ENCODE measurements at places on chromosomes 1 and 21.

- no peaks in the 10 kb centered on the region for H3K4me1 ChIP-seq
- H3K36me3 ChIP-seq: no peaks in the 10 kb centered on the region
- no peak overlapping the region for H3K27ac ChIP-seq
Measured at GRCh38 chr21:46064870-46065214, 33.1 kb upstream of the COL6A2 start.

GRCh38 chr1:216325336-216325735 is 97.9 kb downstream of the USH2A start:
- no peak overlapping the region for H3K4me3 ChIP-seq
- no peak overlapping the region for H3K27ac ChIP-seq
- no peaks in the 10 kb centered on the region for H3K27me3 ChIP-seq
- H3K36me3 ChIP-seq: no peaks in the 10 kb centered on the region
- no peaks in the 10 kb centered on the region for H3K4me1 ChIP-seq

DNA sequence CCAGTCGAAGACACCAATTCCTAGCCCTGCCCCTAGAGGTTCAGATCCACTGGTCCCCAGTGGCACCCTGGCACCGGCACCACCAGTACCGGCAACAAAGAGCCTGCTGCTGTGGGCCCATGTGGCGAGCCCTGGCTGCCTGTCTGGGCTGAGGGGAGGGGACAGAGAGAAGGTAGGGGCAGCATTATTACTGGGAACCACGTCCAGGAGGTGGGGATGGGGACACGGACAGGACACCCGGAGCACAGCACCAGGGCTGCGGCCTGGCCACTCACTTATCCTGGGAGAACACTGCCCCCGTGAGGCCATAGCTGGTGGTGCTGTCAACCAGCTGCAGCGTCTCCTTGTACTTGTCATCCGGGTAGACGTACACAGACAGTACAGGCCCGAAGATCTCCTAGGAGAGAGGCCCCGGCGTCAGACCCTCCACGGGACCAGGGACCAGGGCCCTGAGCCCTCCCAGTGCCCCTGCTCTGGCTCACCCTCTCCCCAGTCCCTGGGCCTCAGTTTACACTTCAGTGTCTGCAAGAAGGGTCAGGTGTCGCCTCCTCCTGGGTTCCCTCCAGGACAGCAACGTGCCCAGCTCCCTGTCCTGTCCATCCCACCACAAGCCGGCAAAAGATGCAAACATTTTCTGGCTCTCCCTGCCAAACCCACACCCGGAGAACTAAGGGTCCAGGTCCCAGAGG is 15.8 kb upstream of the TAS1R2 start:
- H3K4me3 ChIP-seq: no peak overlapping the region
- peaks cover 6% of the 10 kb centered on the region for H3K27me3 ChIP-seq
- H3K27ac ChIP-seq: no peak overlapping the region
- DNase-seq: peak; percentile 55
- no peaks in the 10 kb centered on the region for H3K4me1 ChIP-seq
- peaks cover 9% of the 10 kb centered on the region for H3K36me3 ChIP-seq

- no peak overlapping the region for H3K4me3 ChIP-seq
- DNase-seq: no peak
- H3K27me3 ChIP-seq: no peaks in the 10 kb centered on the region
- no peak overlapping the region for H3K27ac ChIP-seq
Measured at GRCh38 chr1:66732407-66733166, 19.7 kb upstream of the DYNLT5 start.

DNA sequence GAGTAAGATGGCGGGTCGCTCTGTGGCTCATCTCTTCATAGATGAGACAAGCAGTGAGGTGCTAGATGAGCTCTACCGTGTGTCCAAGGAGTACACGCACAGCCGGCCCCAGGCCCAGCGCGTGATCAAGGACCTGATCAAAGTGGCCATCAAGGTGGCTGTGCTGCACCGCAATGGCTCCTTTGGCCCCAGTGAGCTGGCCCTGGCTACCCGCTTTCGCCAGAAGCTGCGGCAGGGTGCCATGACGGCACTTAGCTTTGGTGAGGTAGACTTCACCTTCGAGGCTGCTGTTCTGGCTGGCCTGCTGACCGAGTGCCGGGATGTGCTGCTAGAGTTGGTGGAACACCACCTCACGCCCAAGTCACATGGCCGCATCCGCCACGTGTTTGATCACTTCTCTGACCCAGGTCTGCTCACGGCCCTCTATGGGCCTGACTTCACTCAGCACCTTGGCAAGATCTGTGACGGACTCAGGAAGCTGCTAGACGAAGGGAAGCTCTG is 2.4 kb downstream of the TNFAIP8L2 start:
- no peaks in the 10 kb centered on the region for H3K27me3 ChIP-seq
- DNase-seq: no peak
- H3K36me3 ChIP-seq: no peaks in the 10 kb centered on the region
- H3K4me3 ChIP-seq: peak overlapping the region; percentile 89
- H3K4me1 ChIP-seq: peaks cover 39% of the 10 kb centered on the region

GRCh38 chr1:93578911-93579825 is 102.5 kb downstream of the BCAR3 start:
- H3K27me3 ChIP-seq: no peaks in the 10 kb centered on the region
- H3K4me3 ChIP-seq: no peak overlapping the region
- H3K27ac ChIP-seq: no peak overlapping the region
- H3K36me3 ChIP-seq: no peaks in the 10 kb centered on the region

- H3K27ac ChIP-seq: peak overlapping the region; percentile 90
- no peak for DNase-seq
- H3K4me1 ChIP-seq: peaks cover 76% of the 10 kb centered on the region
- no peaks in the 10 kb centered on the region for H3K36me3 ChIP-seq
Measured at GRCh38 chr1:234315588-234315987, 57.7 kb upstream of the COA6 start.

GRCh38 chr1:19640363-19641316 is 3.5 kb upstream of the NBL1 start:
- no peak overlapping the region for H3K4me3 ChIP-seq
- no peaks in the 10 kb centered on the region for H3K36me3 ChIP-seq
- no peak for DNase-seq
- peaks cover 40% of the 10 kb centered on the region for H3K27me3 ChIP-seq

DNA sequence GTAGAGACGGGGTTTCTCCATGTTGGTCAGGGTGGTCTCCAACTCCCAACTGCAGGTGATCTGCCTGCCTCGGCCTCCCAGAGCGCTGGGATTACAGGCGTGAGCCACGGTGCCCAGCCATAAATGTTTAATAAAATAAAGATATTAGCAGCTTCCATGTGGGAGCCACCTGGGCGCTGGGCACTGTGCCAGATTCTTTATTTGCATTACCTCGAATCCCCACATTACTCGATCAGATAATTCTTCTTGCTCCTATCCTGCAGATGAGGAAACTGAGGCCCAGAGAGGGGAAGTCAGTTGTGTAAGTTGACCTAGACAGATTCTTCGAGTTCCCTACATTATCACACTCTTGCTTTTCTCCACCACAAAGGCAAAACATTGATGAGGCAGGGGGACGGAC is 24.9 kb upstream of the TENT5B start:
- H3K4me3 ChIP-seq: no peak overlapping the region
- H3K27ac ChIP-seq: no peak overlapping the region
- peaks cover 28% of the 10 kb centered on the region for H3K27me3 ChIP-seq
- no peaks in the 10 kb centered on the region for H3K36me3 ChIP-seq
- DNase-seq: no peak

GRCh38 chr1:108831225-108831624 is 25.7 kb downstream of the AKNAD1 start:
- H3K36me3 ChIP-seq: no peaks in the 10 kb centered on the region
- peaks cover 6% of the 10 kb centered on the region for H3K4me1 ChIP-seq
- no peak overlapping the region for H3K4me3 ChIP-seq
- no peaks in the 10 kb centered on the region for H3K27me3 ChIP-seq

DNA sequence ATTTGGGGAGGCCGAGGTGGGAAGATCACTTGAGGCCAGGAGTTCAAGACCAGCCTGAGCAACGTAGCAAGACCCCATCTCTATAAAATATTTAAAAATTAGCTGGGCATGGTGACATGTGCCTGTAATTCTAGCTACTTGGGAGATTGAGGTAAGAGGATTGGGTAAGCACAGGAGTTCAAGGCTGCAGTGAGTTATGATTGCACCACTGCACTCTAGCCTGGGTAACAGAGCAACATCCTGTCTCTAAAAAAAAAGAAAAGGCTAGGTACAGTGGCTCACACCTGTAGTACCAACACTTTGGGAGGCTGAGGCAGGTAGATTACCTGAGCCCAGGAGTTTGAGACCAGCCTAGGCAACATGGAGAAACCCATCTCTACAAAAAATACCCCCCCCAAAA is 35.7 kb upstream of the RCC1 start:
- peaks cover 32% of the 10 kb centered on the region for H3K36me3 ChIP-seq
- no peaks in the 10 kb centered on the region for H3K4me1 ChIP-seq
- H3K27ac ChIP-seq: no peak overlapping the region
- no peak for DNase-seq
- no peaks in the 10 kb centered on the region for H3K27me3 ChIP-seq
- H3K4me3 ChIP-seq: no peak overlapping the region

DNA sequence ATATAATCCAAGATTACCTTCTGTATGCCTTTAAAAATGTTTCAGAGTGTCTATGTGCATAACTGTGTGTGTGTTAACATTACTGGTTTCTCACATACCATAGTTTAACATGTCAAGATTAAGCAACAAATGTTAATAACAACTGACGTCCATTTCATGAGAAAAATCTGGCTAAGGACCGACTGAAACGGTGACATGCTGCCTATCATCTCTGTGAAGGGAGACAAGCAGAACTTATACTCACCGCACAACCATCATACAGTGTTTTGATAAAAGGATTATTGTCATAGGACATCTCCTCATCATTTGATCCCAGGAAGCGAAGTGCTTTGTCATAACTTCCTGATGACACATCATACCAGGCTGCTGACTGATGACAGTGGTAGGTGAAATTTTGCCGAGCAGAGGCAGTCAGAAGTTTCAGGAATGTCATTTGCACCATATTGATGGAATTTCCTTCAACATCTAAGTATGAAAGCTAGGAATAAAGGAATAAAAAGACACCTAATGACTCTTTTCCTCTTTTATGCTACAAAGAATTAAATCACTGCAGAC is 228.8 kb downstream of the COL11A1 start:
- H3K27me3 ChIP-seq: no peaks in the 10 kb centered on the region
- no peak overlapping the region for H3K27ac ChIP-seq
- no peaks in the 10 kb centered on the region for H3K4me1 ChIP-seq
- no peak for DNase-seq

- peak overlapping the region; percentile 79 for H3K4me3 ChIP-seq
- H3K27me3 ChIP-seq: peaks cover under 1% of the 10 kb centered on the region
- peak overlapping the region; percentile 97 for H3K27ac ChIP-seq
- no peak for DNase-seq
- peaks cover 7% of the 10 kb centered on the region for H3K4me1 ChIP-seq
Measured at GRCh38 chr1:236795757-236796667, 920 bp downstream of the MTR start.

- H3K27ac ChIP-seq: no peak overlapping the region
- DNase-seq: no peak
- H3K36me3 ChIP-seq: no peaks in the 10 kb centered on the region
- H3K4me3 ChIP-seq: no peak overlapping the region
- no peaks in the 10 kb centered on the region for H3K4me1 ChIP-seq
- H3K27me3 ChIP-seq: no peaks in the 10 kb centered on the region
Measured at GRCh38 chr1:15299806-15300205, 52.8 kb downstream of the FHAD1 start.

GRCh38 chr1:205150651-205151428 is 29.1 kb upstream of the RBBP5 start:
- no peaks in the 10 kb centered on the region for H3K27me3 ChIP-seq
- H3K36me3 ChIP-seq: peaks cover 6% of the 10 kb centered on the region
- H3K4me3 ChIP-seq: no peak overlapping the region
- DNase-seq: no peak

DNA sequence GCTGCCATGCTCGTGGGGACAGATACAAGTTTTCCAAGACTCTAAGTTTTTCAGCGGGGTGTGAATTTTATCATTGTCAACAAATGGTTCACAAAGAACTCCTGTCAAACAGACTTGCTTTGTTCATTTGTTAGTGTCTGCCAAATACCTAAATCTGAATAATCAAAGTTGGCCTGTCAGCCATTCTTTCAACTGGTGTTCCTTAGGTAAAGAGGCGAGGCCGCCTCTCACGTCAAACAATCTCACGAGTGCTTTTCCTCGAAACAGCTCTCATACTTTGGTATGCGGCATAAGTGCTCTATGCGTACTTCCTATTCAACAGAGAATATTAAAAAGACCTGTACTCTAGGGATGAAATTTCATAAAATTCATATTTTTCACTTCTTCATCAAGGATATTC is 51.4 kb upstream of the KANK4 start:
- no peak overlapping the region for H3K4me3 ChIP-seq
- H3K27ac ChIP-seq: no peak overlapping the region
- H3K4me1 ChIP-seq: no peaks in the 10 kb centered on the region
- DNase-seq: no peak
- H3K36me3 ChIP-seq: no peaks in the 10 kb centered on the region
- H3K27me3 ChIP-seq: no peaks in the 10 kb centered on the region

- H3K27ac ChIP-seq: no peak overlapping the region
- H3K4me1 ChIP-seq: no peaks in the 10 kb centered on the region
- H3K36me3 ChIP-seq: no peaks in the 10 kb centered on the region
- DNase-seq: no peak
Measured at GRCh38 chr1:39158327-39159086, 46.0 kb upstream of the MACF1 start.

DNA sequence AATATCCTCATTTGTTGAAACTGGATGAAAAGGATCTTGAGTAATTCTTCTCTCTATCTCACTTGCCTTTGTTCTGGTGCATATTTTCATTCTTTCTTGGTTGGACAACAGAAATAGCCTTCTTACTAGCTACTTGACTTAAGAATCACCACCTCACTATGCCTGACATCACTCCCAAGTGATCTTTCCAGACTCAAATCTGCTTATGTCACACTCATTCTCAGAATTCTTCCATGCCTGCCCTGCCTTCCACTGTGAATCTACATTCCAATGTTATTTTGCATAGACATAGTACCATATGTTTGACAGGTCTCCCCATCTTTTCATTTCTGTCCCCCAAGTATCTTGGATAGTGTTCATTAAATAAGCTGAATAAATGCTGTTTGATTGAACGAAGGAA is 78.5 kb upstream of the DPYD start:
- no peaks in the 10 kb centered on the region for H3K4me1 ChIP-seq
- H3K27ac ChIP-seq: no peak overlapping the region
- no peaks in the 10 kb centered on the region for H3K27me3 ChIP-seq
- no peak for DNase-seq
- no peaks in the 10 kb centered on the region for H3K36me3 ChIP-seq
- no peak overlapping the region for H3K4me3 ChIP-seq

DNA sequence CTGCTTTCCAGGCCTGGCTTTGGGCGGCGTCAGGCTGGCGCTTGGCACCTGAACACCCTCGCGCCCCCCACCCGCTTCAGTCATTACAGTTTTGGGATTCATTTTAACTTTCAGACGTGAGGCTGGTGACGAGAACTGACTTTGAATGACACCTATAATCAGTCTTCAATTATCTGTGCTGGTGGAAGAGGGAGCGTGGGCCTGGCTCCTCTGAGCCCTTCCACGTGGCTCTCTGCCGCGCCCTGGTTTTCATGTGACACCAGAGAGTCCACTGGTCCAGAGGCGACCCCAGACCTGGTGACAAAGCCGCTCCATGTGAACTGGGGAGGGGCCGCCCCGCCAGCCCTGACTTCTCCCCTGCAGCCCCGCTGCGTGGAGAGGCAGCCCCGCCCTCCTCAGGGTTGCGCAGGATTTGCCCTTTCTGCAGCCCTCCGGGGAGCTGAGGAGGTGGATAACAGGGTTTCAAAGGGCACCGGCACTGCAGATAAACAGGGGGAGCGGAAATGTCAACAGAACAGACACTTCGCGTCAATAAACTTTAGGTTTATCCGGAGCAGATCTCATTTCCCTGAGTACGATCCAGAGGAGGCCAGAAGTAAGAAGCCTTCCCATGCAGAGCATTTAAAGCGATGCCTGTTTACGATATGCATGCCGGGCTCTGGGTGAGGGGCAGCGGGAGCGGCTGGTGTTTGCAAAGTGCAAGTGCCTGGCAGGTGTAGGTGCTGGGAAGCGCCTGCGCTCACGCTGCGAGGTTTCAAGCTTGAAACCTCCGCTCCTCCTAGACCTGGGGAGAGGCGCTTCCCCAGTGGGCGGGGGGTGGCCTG is 56.4 kb downstream of the AJAP1 start:
- no peaks in the 10 kb centered on the region for H3K4me1 ChIP-seq
- H3K27ac ChIP-seq: no peak overlapping the region
- no peak for DNase-seq
- H3K27me3 ChIP-seq: no peaks in the 10 kb centered on the region

Data from T-cell (primary cell).